ENCODE measurements at places on chromosomes 7 and 10.

GRCh38 chr10:61943674-61944378 is 42.3 kb downstream of the ARID5B start:
- no peak for DNase-seq

DNA sequence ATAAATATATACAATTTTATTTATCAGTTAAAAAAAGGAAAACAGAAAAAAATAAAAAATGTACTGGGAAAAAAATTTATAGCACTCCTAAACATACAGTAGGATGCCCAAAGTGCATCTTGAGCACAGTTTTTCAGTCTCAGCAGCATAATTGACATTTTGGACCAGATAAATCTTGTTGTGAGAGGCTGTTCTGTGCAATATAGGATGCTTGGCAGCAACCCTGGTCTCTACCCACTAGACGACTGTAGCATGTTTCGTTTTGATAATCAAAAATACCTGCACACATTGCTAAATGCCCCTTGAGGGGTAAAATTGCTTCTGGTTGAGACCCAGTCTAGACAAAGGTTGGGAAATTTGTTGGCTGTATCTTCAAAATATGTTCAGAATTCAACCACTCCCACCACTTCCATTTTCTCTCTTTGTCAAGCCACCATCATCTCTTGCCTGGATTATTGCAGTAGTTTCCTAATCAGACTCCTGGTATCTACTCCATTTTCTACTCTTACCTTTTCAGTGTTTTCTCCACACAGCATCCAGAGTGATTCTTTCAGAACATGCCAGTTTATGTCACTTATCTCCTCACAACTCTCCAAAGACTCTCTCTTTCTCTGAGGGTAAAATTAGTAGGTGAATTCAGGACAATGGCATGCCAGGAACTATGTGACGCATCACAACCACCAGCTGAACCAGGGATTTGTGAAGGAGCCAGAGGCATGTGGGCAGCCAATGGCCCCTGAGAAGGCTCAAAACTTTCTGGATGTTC is 91.4 kb downstream of the GPR85 start:
- DNase-seq: no peak

DNA sequence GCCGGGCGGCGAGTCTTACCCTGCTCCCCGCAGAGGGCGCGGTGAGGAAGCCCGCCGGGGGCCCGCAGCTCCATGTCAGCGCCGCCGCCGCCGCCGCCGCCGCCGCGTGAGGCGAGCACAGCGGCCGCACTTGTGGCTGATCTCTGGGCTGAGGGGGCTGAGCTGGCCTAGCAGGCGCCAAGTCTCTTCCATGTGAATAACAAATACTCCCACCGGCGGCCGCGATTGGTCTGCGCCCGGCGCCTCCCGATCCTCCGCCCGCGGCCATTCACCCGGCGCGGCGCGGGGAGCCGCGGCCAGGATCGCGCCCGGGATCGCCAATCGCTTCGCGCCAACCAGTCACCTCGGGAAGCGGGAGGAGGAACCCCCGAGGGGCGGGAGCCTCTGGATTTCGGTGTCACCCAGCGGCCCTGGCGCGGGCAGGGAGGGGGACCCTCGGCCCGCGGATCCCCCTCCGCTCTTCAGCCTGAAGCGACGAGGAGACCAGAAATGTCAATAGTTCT is at the start of gene GRM8:
GRM8 (minus strand) TSS at position 164 of the 503 bp plus-strand sequence.
- DNase-seq: peak; percentile 65

DNA sequence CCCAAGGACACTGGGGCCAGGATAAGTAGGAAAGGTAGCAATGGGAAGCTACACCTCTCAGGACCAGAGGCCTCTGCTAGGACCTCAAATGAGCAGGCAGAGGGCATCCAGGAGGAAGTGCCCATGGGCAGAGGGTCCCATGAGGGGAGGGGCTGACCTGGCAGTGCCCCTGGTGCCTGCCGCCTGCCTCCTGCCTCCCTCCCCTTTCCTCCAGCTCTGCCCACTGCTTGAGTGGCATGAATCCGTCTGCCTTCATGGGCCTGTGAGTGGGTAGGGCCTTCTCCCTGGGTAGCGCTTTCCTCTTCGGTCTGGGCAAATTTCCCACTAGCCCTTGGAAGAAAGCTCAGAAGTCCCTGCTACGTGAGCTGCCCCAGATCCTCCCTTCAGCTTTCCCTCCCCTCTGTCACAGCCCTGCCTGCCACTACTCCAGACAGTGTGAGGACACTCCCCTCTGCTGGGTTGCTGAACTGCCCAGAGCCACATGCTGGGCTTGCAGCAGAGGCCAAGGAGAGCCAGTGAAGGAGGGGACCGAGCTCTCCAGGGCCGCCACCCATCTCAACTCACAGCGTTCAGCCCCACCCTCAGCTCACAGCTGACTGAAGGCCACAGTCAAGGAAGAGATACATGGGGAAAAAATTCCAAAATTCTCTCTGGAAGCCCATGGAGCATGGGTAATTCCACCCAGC is 141.4 kb downstream of the ARHGAP22 start:
- no peak for DNase-seq

- peak; percentile 86 for DNase-seq
These were observed 10.5 kb upstream of the MTPAP start for GRCh38 chr10:30359373-30360206.

- DNase-seq: no peak
These were observed 219.2 kb downstream of the ARHGAP12 start for GRCh38 chr10:31709476-31709875.

DNA sequence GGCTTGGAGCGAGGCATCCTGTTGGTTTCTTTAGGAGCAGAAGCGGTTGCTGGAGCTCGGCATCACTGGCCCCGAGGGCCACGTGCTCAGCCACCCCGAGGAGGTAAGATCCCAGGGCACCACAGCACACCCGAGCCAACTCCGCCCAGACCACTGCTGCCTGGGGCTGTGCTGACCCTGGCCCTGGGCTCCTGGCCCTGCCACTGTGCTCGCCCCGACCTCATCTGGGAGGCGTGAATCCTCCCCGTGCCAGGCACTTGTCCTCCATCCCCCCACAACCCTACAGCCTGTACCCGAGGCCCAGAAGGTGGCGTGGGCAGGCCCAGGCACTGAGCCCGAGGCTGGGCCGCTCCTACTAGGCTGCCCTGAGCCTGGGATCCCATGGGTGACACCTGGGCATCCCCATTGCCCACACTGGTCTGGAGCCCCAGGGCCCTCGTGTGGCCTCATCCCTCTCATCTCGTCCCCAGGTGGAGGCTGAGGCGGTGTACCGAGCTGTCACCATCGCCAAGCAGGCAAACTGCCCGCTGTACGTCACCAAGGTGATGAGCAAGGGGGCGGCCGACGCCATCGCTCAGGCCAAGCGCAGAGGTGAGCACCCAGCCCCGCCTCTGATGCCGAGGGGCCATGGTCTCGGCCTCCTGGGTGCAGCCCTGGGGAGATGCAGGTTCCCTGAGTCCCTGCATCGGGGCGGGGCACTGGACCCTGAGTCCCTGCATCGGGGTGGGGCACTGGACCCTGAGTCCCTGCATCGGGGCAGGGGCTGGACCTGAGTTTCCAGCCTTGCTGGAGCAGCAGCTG is 11.8 kb downstream of the DPYSL4 start:
- no peak for DNase-seq

GRCh38 chr10:73246322-73246645 is 771 bp downstream of the DNAJC9 start:
- DNase-seq: no peak

- DNase-seq: no peak
These were observed 69.5 kb downstream of the SORCS1 start for GRCh38 chr10:107094824-107095522.

DNA sequence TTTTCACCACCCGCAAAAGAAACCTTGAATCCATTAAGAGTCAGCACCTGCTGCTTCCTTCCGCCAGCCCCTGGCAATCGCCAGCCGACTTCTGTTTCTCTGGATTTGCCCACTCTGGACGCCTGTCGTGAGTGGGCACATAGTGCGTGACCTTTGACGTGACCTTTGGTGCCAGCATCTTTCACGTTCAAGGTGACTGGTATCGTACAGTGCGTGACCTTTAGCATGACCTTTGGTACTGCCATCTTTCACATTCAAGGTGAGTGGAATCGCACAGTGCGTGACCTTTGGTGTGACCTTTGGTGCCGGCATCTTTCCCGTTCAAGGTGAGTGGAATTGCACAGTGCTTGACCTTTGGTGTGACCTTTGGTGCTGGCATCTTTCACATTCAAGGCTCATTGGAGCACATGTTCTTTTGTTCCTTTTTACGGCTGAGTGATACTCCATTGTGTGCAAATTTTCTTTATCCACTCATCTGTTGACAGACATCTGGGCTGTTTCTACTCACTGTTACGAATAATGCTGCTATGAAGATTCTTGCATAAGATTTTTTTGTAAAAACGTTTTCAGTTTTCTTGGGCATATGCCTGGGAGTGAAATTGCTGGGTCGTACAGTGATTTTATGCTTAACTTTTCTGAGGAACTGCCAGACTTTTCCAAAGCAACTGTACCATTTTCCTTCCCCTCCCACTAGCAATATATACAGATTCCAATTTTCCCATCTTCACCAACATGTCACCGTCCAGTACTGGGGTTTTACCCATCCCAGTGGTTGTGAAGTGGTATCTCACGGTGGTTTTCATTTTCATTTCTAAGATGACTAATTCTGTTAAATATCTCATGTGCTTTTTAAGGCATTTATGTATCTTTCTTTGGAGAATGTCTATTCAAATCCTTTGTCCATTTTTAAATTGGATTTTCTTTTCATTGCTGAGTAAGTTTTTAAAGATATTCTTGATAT is 145.3 kb downstream of the DIP2C start:
- DNase-seq: no peak

DNA sequence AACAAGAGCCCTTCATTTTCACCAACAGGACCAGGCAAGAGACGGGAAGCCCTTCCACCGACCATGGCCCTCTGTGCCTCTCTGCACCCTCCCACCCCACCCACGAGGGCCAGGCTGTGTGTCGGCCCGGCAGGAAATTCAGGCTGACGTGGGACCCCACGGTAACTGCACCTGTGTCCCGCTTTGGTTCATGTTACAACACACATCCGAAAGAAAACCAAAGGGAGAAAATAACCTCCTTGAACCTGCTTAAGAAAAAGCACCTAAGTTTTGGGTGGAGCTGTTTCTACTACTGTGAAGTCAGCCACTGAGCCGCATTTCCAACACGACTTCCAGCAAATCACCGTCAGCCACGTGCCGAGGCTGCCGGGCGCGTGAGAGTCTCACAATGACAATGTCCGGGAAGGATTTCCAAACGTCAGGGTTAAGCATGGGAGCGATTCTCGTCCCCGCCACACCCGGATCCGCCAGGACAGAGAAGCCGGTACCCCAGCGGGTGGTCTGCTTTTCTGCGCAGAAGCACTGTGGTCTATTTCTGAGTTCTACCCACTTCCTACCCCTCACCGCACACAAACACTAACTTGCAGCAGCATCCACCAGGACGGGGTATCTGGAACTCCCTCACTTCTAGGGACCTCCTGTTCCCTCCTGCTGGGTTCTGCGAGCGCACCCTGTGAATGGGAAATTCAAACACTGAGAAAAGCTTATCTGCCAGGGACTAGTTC is 36.6 kb downstream of the AMZ1 start:
- DNase-seq: no peak

- DNase-seq: peak; percentile 86
These were observed 40.9 kb upstream of the MET start for GRCh38 chr7:116630932-116631671.
